ENCODE measurements at places on chromosomes 16 and 17.

- DNase-seq: no peak
Observed at GRCh38 chr17:70329721-70330120, 160.4 kb downstream of the KCNJ2 start.

- no peak for DNase-seq
Observed at GRCh38 chr17:38958756-38959155, 8.4 kb downstream of the FBXO47 start.

DNA sequence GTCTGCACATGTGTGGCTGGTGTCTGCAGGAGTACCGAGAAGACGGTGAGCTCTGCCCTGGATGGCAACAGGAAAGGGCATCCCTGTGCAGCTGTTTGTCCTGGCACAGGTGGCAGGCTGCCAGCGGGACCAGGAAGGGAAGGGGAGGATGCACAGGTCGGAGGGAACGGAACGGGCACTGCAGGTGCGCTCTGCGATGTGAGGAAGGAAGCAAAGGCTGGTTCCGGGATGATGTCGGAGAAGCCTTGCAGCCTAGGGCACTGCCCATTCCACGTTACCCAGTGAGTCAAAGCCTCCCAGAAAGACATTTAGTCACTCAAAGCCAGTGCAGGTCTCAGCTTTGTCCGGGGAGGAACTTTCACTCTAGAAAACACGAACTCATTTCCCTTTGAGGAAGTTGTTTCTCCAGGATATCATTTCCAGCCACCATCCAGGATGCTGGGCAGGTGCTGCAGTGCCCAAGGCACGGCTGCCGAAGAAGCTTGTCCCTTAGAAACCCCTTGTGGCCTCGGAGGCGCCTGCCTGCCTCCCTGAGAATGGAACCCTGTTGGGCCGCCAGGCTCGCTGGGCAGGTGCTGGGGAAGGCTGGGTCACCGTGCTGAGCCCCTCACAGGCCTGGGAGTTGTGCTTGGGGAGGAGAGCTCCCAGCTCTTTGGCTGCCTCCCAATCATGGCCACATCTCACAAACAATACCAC, 4.5 kb upstream of the TMEM235 start:
- DNase-seq: no peak

- DNase-seq: peak; percentile 31
Observed at GRCh38 chr17:33520426-33521330, 227.6 kb upstream of the ASIC2 start.

DNA sequence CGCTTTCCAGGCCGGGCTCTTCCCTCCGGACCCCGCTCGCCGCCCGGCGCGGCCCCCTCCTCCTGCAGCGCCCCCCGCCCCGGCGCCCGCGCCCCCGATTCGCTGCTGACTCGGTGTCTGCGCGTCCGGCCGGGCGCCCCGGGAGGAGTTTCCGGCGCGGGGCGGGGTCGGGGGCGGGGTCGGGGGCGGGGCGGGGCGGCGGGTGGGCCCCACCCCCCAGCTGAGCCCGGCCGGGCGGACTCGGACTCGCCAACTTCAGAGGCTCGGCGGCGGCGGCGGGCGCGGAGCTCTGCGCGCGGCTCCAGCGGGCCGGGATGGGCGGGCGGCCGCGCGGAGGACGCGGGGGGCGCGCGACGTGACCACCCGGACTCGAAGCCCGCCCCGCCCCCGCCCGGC, at the start of gene METRNL:
METRNL (plus strand) TSS at position 258 of the 396 bp plus-strand sequence. CDS start 207 bp downstream, outside the sequence.
- peak; percentile 63 for DNase-seq

GRCh38 chr16:57042157-57043111, 49.9 kb upstream of the CPNE2 start:
- peak; percentile 87 for DNase-seq

DNA sequence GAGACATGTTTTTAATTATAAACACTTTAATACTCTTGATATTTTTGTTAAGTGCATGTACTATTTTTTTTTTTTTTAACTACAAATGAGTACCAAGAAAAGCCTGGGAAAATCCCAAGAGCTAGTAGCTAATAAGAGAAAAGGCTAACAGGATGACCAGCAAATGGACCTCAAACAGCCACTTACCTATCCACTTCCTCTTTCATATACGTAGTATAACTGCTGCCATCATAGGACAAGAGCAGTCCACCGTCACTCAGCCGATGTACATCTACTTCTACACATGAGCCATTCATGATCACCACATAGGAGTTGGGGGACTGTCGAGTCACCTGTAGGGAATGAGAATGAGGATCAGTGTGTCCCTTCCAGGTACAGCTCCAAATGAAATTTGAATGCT, 128.0 kb upstream of the C17orf78 start:
- DNase-seq: no peak

DNA sequence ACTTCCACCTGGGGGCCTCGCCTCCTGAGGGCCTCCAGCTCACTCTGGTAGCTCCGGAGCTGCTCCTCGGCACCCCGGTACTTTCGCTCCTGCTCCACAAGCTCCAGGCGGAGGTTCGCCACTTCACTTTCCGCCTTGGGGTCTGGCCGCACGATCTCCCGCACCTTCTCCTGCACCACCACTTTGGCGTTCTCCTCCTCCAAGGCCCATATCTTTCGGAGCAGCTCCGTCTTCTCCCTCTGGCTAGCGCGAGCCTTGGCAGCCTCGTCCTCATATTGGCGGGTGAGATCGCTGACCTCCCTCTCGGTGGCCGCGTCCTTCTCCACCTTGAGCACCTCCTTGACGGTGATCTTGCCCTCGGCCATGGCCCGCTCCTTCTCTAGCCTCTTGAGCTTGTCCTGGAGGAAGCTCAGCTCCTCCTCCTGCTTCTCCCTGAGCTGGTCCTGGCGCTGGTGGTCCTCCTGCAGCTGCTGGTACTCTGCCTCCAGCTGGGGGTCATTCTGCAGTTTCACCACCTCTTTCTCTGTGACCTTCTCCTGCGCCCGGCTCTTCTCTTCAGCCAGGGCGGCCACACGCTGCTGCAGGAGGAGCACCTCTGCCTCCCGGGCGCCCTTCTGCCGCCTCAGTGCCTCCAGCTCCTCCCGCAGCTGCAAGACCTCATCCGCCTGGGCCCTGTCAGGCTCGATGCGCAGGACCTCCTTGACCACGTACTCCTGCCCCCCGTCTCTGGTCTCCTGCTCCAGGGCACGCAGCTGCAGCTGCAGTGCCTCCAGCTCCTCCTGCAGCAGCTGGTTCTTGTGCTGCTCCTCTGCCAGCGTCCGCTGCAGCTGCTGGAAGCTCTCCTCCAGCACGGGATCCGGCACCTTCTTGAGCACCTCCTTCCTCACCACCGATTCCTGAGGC, 37.9 kb downstream of the UBN1 start:
- no peak for DNase-seq

DNA sequence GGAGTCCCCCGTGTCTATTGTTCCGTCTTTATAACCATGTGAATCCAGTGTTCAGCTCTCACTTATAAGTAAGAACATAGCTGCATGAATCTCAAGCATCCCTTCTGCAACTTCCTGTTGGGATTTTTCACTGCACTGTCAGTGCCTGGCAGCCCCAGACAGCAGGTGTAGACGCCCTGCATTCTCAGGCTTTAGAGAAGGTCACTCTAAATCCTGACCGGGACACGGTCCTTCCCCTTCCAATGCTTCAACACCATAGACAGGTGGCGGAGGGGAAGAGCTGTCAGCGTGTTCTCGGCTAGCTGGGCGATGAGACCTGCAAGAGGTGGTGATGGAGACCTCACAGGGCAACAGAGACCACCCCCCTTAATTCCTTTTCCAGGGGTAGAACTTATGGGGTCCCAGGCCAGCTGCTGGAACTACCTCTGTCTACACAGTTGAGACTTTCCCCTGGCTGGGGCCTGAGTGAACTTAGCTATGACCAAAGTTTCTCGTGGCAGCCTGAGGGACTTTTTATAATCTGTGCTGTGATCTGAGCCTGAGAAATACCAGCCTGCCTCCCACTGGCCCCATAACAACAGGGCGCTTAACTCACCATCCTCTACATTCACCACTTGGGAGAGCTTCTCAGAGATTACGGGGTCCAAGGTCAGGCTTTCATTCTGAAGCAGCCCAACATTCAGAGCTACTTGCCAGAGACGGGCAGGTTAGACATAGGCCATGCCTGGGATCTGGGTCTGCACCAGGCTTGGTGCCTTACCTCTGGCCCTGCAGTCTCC, 143.2 kb upstream of the TNRC6C start:
- no peak for DNase-seq

GRCh38 chr17:76427501-76428231, 25.3 kb downstream of the UBE2O start:
- no peak for DNase-seq

DNA sequence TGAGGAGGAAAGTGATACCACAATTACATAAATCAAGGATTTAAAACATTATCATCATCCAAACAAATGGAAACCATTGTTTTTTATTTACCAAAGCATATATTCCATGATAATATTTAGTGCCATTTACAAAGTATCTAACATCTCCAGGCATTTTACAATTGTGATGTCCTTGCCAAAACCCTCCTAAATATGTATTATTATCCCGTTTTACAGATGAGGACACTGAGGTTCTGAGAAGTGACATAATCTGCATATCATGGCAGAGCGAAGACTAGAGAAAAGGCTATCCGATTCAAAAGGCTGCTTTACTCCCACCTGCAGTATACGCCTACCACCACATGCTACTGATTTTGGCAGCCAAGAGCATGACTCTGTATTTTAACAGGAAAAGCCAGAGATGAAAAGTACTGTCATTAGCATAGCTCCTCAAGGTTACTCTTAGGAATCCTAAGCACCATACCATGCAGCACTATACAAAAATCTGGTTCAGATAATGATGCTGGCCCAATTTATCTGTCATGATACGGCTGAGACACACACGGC, 301.4 kb downstream of the CA10 start:
- no peak for DNase-seq

DNA sequence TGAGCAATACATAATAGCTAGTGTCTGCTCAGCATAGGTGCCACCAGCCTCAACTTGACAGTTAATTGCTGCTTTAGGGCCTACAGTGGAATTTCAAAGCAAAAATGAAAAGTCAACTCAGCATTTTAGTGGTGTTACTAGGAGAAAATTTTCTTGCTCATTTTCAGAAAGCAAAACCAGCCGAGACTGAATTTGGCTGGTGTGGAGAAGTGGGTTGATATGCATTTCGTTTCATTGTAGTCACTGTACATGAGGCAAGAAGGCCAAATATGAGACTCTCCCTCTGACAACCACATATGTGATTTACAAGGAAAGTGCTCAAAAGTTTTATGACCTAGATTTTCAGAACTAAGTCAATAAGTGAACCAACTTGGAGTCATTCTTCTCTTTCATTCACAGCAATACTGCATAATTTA, 54.0 kb downstream of the DUSP14 start:
- no peak for DNase-seq

- DNase-seq: no peak
Observed at GRCh38 chr17:55842405-55843158, 91.7 kb downstream of the PCTP start.

GRCh38 chr16:57194512-57194911, 8.4 kb downstream of the RSPRY1 start:
- DNase-seq: no peak

GRCh38 chr16:1727651-1728624, 21.9 kb downstream of the MAPK8IP3 start:
- DNase-seq: no peak

DNA sequence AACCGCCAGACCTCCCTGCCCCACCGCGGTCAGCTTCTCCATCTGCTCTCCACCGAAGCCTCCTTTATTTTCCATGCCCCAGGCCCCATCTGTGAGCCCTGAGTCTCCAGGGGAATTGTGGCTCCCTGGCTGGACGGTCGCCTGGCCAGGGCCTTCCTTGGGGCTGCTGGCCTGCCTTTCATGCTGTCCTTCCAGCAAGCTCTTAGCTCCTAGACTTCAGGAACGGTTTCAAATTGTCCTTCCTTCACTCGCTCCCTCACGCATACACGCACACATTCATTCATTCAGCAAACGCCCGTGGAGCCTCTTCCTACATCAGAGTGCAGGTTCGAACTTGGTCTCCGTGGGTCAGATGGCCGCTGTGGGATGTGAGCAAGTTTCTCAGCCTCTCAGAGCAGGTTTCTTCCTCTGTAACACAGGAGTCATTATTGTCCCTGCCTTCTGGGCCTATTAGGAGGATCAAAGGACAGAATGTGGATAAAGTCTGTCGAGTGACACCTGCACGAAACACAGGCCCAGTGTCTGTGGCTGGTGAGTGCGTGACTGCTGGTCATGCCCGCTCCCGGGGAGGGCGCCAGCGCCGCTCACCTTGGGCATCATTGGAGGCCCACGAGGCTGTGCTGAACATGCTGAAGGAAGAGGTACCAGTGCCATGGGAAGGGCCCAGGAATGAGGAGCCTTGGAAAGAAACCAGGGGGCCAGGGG, 18.7 kb upstream of the GSE1 start:
- no peak for DNase-seq

- DNase-seq: peak; percentile 39
Observed at GRCh38 chr17:81537343-81537855, 9.2 kb downstream of the FSCN2 start.

- no peak for DNase-seq
Observed at GRCh38 chr17:21077281-21077680, 34.5 kb upstream of the USP22 start.

DNA sequence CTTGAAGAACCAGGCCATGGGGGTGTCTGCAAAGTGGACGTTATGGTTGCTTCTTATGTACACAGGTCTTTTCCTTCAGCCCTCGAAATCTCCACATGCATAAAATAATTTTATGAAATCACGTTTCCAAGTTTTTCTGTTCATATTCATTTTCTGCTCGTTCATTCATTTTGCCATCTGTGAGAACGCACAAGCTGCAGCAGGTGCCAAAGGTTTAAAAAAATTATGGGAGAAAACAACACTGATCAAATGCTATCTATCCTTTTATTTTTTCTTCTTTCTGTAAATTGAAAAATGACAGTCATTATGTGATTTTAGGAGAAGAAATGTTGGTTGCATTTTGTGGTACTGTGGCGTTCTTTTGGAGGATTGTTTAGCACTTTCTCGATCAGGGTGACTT, 15.5 kb downstream of the SPACA3 start:
- DNase-seq: no peak

- DNase-seq: no peak
Observed at GRCh38 chr16:19694989-19695388, 23.0 kb downstream of the KNOP1 start.

DNA sequence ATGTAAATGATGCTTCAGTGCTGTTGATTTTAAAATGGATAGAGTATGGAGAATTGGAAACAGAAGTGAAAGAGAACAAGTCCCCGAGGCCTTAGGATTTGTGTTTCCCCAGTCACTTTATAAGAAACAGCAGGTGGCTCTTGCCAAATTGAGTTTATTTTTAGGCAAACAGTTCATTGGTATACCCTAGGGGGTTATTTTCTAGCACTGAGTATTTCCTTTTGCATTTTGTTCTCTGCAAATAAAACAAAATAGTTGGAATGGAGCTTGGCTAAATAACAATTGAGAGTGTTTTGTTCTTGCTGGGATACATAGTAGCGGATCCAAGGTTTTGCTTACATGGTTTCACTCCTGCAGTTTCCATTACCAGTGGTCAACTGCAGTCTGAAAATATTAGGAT, 591.1 kb upstream of the C16orf82 start:
- DNase-seq: no peak

DNA sequence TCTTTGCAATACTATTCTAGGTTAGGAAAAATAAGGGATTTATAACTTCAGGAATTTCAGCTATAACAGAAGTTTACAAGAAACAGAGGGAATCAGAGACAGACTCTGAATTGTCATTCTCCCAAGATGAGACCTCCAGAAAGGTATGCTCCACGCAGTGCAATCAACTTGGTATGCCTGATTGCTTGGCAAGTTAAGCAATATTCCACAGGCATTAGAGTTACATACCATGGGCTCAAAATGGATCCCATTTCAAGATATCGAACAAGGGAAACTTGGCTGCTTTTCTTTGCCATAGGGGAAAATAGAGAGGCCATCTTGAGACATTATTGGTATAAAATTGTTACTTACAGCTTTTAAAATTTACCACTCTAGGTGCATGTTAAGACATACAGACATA, 615.6 kb upstream of the SOX9 start:
- DNase-seq: no peak

GRCh38 chr17:82193520-82194220, 19.0 kb downstream of the CCDC57 start:
- no peak for DNase-seq

All from activated naive CD4-positive, alpha-beta T cell treated with Interleukin-2 at 50 U/mL for 16 hours (primary cell).